Calu3 (cell line): ENCODE measurements at places on chromosomes 4 and X. TPM values are rescaled to one million over a fixed set of nuclear protein-coding genes. Genes with fewer than 3 reads are reported as not detected.

Gene ATP1B4
- not detected in 2 replicates for total RNA-seq

Gene SPATA4
- total RNA-seq, result not detected in 2 replicates

Gene ZNF157
- not detected in 2 replicates for total RNA-seq

Gene RNF150
- 0.14 and 0.17 TPM in 2 replicates for total RNA-seq

DNA sequence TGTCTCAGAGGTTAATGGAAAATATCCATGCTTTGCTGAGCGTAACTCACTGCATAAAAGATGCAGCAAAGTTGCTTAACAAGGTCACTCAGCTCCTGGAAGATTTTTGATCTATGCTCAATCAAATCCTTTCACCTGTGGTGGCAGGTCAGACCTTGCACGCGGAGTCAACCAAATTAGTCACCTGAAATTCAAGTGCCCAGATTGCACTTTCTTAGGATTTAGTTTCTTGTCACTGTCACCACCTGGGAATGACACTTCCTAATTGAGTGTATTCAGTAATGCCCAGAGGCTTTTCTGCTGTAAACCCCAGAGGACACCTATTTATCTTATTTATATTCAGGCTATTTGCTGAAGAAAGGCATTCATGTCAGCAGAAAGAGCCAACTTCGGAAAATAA lies 215.8 kb upstream of the SMIM31 start:
- DNase-seq, result no peak
- H3K36me3 ChIP-seq, result no peaks in the 10 kb centered on the region
- H3K4me1 ChIP-seq, result no peaks in the 10 kb centered on the region
